ENCODE measurements at places on chromosomes 3 and 15.

DNA sequence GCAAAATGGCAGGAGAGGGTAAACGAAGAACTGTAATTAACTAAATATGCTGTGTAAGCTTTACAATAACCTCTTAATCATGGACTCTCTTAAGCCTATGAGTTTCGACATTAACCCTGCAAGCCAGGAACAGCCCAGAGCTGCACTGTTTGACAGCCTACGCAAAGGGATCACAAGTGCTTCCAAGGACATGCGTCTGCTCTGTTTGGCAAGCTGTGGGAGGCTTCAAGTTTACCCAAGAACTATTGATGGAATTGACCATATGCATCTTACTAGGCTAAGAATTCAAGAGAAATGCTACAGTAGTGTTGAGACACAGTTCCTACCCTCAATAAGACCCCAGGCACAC lies 66.0 kb downstream of the PDZRN3 start:
- no peak for DNase-seq

- DNase-seq: no peak
These were observed 25.1 kb upstream of the HERC1 start for GRCh38 chr15:63858881-63859280.

DNA sequence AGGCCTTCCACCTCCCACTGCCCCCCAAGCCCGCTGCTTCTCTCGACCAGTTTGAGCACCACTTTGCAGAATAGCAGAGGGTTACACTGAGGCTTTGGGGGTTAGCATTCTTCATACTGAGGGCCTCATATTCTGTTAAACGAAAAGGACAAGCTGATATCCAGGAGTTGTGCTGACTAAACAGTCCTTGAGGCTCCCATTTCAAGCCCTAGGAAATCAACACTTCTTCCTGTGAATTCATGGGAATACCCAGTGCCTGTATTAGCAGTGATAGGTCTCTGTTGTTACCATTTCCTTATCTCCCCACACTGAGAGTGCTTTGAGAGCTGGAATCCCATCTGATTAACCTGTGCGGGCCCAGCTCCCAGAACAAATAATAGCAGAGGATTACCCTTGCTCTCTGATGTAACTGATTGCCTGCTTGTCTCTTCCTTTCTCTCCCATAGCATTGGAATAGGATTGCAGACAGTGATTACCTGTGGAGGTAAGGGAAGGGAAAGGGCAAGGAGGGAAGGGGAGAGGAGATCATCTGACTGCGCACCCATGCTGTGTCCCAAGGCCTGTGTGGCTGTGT lies 930 bp downstream of the FBXW12 start:
- DNase-seq: peak; percentile 25

- no peak for DNase-seq
These were observed 33.7 kb downstream of the ZBTB11 start for GRCh38 chr3:101643009-101643844.

GRCh38 chr3:149667576-149667975 lies 9.8 kb upstream of the WWTR1 start:
- DNase-seq: no peak

DNA sequence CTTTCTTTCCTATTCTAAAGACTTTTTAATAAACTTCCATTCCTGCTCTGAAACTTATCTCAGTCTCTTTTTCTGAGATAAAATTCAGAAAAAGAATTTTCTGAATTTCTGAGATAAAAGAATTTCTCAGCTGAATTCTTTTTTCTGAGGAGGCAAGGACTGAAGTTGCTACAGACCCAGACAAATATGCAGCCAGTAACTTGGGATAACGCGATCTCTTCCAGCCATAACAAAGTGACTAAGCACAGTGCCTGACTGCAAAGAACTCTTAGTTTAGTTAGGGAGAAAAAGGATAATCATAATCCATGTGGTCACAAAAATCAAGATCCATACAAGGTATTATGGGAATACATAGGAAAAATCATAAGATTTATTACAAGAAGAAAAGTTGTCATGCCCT lies 222.0 kb upstream of the GAP43 start:
- DNase-seq: no peak

GRCh38 chr3:34852844-34853439 lies 786.4 kb upstream of the ARPP21 start:
- DNase-seq: no peak

GRCh38 chr3:26498271-26498670 lies 124.3 kb upstream of the LRRC3B start:
- DNase-seq: no peak

GRCh38 chr3:52085681-52086282 lies 29.4 kb upstream of the DUSP7 start:
- DNase-seq: peak; percentile 39

GRCh38 chr15:31049682-31050615 lies 51.6 kb downstream of the TRPM1 start:
- no peak for DNase-seq

All from osteoblast (primary cell).